ENCODE measurements at places on chromosomes 13 and 19. TPM values are rescaled to one million over a fixed set of nuclear protein-coding genes. Genes with fewer than 3 reads are reported as not detected.

Gene CFD
- 1.1 TPM for total RNA-seq

Gene TPTE2
- total RNA-seq: not detected

Gene URAD
- not detected for total RNA-seq

Gene PRR12
- 15.0 TPM for total RNA-seq

Gene ACER1
- total RNA-seq: not detected

Gene ZNF558
- total RNA-seq: 9.4 TPM

Gene GFY
- not detected for total RNA-seq

Gene ZNF577
- 1.1 TPM for total RNA-seq

Gene RASAL3
- not detected for total RNA-seq

Gene CEACAM3
- total RNA-seq: not detected

Gene GRK1
- not detected for total RNA-seq

Gene DDA1
- total RNA-seq: 32.4 TPM

Gene GARIN5A
- 2.8 TPM for total RNA-seq

DNA sequence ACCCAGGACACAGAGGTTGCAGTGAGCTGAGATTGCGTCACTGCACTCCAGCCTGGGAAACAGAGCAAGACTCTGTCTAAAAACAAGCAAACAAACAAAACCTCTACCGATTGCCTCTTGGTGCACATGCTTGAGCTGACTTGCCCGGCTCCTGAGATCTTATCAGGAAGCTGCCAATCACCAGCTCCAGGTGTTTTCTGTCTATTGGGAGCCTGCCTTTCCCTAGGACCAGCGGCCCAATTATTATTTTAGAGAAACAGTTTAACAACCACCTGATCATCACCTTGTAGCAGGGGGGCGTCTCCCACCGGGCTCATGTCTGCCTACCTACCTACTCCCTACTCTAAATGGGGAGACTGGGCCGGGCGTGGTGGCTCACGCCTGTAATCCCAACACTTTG lies 10.8 kb downstream of the CLEC4M start:
- DNase-seq: no peak

DNA sequence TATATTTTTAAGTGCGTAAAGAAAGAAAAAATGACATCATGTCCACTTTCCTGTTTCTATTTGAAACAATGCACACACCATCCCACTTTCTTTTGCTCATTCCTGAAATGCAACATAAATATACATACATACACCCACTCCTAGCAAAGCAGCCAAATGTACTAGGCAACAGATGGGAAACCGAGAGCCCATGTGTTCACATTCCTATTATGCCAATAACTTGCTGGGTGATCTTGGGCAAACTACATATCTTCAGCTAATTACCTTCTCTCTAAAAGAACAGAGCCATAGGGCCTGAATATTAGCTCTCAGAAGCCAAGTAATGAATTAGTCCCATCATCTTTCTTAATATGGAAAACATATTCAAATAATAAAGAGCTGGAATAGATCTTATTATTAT lies 610.6 kb upstream of the ATXN8OS start:
- no peak for DNase-seq

GRCh38 chr19:34487651-34488051 lies 6.1 kb downstream of the WTIP start:
- DNase-seq: no peak

GRCh38 chr13:23716401-23716800 lies 146.2 kb downstream of the TNFRSF19 start:
- no peak for DNase-seq

DNA sequence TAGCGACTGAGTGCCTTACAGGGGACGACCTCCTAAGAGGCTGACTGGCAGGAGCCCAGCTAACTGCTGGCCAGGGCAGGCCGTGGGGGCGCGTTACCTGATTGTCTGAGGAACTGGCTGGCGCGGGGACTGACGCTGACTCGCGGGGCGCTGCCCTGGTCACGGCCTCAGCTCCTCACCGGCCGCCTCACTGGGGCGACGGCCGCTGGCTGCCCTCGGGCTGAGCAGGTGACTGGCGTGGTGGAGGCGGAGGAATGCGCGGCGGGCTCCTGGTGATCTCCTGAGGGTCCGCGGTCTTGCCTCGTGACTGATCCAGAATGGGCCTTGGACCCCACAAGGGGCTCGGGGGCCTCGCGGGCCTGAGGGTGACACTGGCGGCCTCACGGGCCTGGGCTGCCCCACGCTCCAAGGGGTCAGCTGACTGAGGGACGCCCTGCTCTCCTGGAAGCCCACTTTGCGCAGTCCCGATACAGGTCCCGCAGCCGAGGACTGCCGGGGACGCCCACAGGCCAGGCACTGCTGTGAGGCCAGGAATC lies 39.3 kb downstream of the SIGLEC7 start:
- DNase-seq: no peak

DNA sequence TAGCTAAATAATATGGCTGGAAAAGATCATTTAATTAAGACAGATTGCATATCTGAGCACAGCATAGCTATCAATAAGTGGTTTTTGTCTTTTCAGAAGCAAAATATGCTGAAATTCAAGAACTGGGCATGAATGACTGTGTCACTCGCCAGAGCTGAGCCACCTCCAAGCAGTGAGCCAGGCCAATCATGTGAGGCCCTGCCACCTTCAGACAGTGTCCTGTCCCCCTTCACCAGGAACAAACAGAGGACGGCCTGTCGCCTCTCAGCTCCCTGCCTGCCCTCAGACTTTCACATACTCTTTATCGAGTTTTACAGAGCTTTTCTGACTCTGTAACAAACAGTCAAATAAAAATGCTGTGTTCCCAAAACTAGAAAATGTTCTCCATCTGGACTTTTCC lies 171.0 kb upstream of the TSC22D1 start:
- no peak for DNase-seq

DNA sequence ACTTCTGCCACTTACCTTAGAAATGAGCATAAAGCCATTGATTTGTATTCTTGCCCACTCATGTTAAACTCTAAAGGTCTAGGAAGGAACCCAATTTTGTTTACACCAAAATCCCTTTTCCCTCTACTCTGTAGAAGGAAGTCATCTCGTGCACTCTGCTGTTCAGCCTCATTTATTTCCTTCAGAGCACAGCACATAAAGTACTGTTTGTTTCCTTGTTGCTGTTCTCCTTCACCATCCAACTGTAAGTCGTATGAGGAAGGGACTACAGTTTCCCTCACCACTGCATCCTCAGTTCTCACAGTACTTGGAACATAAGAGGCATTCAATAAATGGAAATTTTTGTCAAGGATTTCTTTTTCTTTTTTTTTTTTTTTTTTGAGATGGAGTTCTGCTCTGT lies 24.6 kb downstream of the CDADC1 start:
- DNase-seq: no peak

DNA sequence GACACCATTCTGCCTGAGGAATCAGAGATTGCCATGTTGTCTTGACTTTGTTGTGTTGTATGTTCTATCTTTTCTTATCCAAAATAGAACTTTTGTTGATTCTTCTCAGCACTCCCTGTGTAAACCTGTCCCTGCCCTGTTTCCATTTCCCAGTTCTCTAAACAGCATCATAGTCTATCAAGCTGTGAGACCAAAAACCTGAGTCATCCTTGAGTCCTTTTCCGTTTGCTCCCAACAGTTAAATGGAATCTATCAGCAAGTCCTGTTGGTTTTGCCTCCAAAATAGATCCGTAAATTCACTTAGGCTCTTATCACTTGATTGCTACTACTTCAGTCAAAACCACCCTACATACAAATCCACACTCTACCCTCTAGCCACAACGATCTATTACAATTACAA lies 667.1 kb downstream of the PCDH9 start:
- DNase-seq: no peak

DNA sequence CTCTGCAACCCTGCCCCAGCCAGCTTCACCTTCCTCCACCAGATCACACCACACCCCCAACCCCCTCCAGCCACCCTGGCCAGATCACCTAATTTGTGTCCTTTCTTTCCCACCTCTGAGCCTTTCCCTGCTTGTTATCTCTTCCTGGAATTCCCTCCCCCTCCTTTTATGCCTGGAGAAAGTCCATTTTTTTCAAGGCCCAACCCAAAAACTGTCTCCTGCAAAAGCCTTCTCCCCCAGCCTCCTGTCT lies 5.3 kb upstream of the TLE2 start:
- no peak for DNase-seq

DNA sequence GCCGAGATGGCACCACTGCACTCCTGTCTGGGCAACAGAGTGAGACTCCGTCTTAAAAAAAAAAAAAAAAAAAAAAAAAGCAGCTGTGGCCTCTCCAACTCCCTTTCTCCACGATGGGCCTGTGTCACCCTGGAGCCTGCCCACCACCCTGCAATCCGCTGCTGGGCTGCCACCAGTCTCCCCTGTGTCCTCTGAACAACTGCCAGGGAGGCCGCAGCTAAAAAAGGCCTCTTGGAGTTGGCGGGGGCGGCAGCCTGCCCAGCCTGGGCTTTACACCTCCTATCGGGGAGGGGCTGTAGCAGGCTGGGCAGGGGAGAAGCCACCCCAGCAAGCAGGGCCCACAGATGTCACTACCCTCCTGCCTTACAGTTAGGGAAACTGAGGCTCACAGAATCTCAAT lies 3.5 kb downstream of the CDC37 start:
- no peak for DNase-seq

- DNase-seq: no peak
Measured at GRCh38 chr13:76829572-76830327, 56.5 kb downstream of the KCTD12 start.

GRCh38 chr19:6654347-6655310 lies 15.3 kb downstream of the TNFSF14 start:
- no peak for DNase-seq

GRCh38 chr13:110759710-110760109 lies 46.2 kb downstream of the ING1 start:
- no peak for DNase-seq

DNA sequence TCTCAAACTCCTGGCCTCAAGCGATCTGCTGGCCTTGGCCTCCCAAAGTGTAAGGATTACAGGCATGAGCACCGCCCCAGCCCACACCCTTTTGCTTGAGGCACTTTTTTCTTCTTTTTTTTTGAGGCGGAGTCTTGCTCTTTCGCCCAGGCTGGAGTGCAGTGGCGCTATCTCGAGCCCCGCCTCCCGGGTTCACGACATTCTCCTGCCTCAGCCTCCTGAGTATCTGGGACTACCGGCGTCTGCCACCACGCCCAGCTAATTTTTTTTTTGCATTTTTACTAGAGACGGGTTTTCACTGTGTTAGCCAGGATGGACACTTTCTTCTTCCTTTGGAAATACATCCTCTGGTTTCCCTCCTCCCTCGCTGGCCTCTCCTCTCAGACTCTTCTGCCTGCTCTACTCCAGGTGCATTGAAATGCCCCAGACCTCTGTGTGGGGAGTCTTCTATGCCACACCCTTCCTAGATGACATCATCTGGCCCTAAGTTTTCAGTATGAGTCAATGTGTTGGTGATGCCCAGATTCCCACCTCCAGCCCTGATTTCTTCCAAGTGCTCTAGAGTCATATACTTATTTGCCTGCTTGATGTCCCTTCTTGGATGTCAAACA lies 20.7 kb upstream of the TPT1 start:
- DNase-seq: no peak

DNA sequence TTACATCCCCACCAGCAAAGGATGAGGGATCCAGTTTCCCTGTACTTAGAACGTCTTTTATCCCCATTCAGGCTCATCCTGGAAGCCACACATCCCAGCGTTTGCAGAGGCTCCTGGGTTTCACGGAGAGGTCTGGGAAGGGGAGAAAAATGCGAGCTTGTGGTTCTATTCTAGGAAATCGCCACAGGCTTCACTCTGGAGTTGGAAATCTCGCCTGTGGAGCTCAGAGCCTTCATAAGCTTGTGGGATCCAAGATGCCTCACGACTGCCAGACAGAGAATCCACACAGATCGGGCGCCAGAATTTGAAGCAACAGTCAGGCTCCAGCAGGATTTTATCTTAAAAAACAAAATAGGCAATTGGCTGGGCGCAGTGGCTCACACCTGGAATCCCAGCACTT lies 157.9 kb downstream of the PTPRS start:
- DNase-seq: no peak

DNA sequence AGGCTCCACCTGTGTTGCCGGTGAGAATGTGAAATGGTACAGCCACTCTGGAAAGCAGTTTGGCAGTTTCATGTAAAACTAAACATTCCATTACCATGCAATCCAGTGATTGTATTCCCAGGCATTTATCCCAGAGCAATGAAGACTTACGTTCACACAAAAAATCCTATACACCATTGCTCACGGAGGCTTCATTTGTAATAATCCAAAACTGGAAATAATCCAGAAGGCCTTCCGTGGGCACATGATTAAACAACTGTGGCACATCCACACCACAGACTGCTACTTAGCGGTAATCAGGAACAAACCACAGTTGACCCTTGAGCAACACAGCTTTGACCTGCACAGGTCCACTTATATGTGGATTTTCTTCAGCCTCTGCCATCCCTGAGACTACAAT lies 339.7 kb downstream of the MTUS2 start:
- no peak for DNase-seq

DNA sequence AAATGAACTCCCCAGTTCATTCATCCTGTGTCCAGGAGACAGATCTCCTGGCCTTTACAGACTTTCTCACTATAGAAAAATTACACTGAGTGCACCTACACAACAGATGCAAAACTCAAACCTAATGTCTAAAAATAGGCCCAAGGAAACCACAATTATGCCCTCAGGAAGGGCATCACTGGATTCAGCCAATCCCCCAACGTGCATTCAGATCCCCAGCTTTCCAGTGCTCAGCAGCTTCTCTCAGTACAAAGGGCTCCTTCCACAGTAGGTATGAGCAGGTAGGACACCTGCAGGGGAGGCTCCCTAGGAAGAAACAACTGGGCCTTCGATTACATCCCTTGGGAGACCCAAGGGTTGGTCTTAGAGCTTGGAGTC lies 2.1 kb downstream of the ZNF709 start:
- no peak for DNase-seq

GRCh38 chr19:16185768-16186123 lies 536 bp downstream of the FAM32A start:
- DNase-seq: peak; percentile 21

DNA sequence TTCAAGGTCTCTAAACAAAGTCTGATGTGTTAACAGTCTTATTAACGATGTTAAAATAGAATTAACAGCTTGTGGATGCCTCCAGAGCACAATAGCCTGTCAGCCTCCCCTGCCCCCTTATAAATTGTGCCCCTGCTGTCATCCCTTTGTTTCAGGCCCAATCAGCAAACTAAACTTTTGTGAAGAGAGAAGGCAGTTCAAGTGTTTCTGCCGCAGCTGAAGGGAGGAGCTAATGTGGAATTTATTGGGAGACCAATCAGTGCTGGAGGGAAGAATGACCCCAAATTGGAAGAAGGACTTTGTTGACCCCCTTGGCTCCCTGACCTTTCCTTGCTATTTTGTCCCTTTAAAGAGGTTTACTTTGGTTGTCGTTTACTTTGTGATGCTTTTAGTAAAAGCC lies 160.5 kb downstream of the TM9SF2 start:
- DNase-seq: no peak

DNA sequence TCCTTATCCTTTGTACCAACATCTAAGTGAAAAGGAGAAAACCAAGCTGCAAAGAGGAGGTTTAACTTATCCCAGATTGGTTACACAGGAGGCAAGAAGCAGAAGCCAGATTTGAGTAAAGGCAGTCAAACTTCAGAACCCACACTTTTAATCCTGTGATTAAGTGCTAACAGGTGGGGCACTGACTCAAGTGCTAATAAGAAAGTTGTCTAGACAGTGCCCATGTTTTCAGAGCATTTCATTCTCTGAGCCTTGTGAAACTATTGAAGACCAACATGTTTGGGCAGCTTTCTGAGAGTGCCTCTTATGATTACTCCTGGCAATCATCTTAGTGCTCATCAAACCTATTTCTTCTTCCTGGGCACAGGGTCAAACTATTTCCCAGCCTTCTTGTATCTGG lies 380.8 kb downstream of the KCNRG start:
- DNase-seq: no peak
